ENCODE measurements at places on chromosomes 5 and 9. TPM values are rescaled to one million over a fixed set of nuclear protein-coding genes. Genes with fewer than 3 reads are reported as not detected.

RLN2 gene
- not detected for total RNA-seq

PPIC gene
- 41.5 TPM for total RNA-seq

ANKRD55 gene
- not detected for total RNA-seq

ZNF354C gene
- 4.1 TPM for total RNA-seq

BTNL3 gene
- total RNA-seq: not detected

TMEM161B gene
- 6.9 TPM for total RNA-seq

NR5A1 gene
- total RNA-seq: not detected

WHRN gene
- total RNA-seq: 1.3 TPM

DDX4 gene
- total RNA-seq: not detected

BAAT gene
- not detected for total RNA-seq

LCNL1 gene
- total RNA-seq: 2.2 TPM

MUSK gene
- total RNA-seq: not detected

CERCAM gene
- 233 TPM for total RNA-seq

C5orf24 gene
- total RNA-seq: 30.3 TPM

FGF10 gene
- total RNA-seq: 0.34 TPM

HTR1A gene
- total RNA-seq: not detected
